Stimulated activated CD4-positive, alpha-beta T cell treated with anti-CD3 and anti-CD28 coated beads, Interleukin-1b, Interleukin-23, amount 100 ng/mL, for 1 hour (primary cell): ENCODE measurements at places on chromosomes 12 and 14.

DNA sequence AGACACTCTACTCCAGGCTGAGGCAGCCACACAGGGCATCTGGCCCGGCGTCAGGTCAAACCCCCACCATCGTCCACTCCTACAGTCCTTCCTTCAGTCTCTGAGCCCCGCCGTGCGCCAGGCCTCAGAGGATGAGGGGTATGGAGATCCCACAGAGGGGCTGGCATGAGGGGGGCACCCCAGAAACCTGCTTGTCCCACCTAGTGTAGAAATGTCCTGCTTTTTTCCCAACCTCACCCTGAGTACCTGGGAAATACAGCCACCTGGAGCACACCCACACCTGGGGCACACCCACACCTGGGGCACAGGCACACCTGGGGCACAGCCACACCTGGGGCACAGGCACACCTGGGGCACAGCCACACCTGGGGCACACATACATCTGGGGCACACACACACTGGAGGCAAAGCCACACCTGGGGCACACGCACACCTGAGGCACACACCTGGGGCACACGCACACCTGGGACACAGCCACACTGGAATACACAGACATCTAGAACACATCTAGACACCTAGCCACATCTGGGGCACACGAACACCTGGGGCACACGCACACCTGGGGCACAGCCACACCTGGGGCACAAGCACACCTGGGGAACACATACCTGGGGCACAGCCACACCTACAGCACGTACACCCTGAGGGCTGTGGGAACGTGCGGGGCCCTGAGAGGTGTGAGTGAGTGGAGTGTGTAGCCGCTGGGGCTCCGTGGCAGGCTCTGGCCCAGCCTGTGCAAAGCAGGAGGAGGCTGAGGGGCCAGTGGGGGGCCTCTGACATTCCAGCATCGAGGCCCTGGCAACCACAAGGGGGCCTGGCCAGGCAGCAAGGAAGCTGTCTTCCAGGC, 18.4 kb downstream of the AKT1 start:
- no peak for DNase-seq

DNA sequence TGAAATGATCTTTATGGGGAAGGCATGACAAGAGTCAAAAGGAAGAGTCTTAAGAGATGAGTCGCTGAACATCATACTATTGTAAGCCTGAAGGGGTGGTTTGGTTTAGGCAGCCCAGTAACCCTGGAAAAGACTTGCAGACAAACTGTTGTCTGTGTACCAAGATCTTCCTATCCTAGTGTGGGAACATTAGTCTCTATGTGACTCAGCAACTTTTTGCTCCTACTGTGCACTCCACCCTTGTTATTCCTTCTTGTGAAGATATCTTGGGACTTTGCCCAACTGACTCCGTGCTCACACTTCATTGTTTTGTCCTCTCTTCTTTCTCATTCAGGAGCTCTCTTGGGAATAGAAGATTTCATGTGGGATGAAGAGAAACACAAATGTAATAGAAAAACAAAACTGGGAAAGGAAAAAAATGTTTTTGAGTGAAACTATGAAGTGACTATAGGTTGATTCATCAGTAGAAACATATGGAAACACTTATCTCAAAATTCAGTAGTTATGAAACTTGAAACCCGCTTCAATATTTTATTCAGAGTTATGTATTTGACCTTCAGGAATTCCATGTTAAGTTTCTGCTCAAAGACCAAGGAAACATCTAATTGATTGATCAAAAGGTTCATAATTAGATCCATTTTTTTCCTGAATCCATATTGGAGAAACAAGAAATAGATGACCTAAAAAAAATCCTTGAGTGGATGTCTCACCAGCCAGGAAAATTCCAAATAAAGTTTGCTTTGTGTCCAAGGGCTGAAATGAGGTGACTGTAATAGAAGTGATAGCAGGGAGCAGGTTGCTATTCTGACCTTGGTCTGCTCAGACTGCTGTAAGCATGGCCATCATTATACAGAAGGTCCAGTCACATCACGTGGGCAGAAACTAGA, 67.2 kb downstream of the BTG1 start:
- DNase-seq: no peak

DNA sequence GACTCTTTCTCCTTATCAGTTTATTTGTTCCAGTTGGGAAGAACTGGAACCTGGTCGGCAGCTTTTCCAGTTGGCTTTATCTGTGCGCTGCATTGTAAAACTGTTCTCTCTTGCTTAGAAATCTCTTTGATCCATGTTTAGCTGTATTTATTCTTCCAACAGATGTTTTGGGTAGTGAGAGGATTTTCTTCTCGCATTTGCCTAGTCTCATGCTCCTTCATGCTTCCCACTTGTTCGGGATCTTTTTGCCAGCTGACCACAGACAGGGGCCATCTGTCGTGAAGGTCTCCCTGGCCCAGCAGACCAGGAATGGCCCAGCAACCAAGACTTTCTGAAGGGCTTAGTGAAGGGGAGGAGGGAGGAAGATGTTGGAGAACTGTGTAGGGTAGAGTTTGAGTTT, 21.6 kb downstream of the NTF3 start:
- DNase-seq: no peak

DNA sequence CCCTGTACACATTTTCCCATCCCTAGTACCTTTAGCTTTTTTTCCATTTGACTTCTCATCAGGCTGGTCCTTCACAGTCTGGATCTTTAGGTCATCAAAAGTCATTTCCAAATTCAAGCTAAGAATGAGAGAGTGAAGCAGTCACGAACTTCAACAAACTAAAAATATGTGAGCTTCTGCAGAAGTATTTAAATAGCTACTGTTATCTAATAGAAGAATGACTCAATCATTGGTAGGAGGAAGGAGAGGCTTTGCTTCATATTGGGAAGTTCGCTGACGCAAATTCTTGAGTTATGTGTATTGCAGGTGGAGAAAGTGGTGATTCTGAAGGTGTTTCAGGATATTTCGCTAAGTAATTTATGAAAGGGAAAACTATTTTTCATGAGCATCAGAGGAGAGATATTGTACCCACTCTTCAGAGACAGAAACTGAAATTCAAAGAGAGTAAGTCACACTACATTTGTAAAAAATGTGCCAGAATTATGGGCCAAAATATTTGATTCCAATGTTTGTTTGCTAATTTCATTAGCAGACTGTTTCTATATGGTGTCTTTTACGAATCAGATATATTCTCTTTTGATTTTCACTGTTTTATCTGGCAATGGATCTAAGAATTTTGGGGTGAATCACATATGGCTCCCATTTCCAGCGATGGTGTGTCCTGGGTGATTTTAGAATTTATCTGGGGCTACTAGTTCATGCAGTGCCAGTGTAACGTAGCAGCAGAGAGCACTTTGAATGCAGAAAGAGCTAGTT, at the start of gene OLR1:
OLR1 (minus strand) TSS at position 160 of the 756 bp plus-strand sequence; CDS start at position 105, 55 bp downstream.
- no peak for DNase-seq

DNA sequence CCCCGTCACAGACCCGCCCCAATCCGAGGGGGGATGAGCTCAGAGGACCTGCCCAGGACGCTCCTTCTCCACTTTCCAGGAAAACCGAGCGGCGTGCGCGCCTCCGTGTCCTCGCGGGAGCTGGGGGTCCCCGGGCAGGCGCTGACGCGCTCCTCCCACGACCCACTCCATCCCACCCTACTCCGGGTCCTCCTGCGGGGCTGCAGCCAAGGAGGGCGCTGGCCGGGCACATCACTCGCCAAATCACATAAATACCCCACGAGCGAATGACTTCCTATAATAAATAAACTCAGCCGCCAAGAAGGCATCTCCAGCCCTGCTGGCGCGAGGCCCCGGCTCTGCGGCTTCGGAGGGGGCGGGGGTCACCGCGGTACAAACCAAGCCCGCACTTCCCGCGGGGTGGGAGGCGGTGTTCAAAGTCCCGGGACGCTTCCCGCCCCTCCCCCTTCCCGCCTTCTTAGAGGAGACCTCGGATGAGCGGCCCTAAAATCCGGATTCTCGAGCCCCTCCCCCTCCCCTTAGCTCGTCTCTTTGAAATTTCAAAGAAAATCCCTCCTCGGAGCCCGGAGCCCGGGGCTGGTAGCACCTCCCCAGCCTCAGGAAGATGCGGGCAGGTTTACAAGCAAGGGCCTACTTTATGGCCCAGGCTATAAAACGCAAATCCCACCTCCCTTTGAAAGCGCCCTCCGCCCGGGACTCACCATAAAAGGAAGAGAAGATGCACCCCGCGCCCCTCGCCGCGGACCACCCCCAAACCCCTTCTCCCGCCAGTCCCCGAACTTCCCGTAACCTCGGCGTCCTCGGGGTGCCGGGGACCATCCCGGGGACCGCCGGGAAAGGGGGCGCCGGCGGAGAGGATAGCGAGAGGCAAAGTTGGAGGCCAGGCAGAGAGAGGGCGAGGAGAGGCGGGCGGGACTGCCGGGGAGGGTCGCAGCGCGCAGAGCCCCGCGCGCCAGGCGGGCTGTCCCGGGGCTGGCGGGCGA, 712 bp upstream of the FZD10 start:
- no peak for DNase-seq
